DMS53 (cell line): ENCODE measurements at places on chromosomes 3 and 15.

DNA sequence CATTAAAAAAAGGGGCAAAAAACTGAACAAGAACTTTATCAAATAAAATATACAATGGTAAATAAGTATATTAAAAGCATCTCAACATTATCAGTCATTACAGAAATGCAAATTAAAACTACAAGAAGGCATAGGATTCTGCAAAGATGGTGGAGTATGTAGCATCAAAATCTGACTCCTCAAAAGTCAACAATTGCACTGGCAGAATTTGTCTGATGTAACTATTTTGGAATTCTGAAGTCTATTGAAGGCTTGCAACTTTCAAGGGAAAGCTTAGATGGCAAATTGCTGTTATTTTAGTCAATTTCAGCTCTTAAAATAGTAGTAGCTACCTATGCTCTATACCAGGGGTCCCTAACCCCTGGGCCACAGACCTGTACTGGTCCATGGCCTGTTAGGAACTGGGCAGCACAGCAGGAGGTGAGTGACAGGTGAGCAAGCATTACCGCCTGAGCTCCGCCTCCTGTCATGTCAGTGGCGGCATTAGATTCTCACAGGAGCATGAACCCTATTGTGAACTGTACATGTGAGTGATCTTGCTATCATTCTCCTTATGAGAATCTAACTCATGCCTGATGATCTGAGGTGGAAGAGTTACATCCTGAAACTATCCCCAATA is 107.6 kb downstream of the TGFBR2 start:
- no peak for DNase-seq

GRCh38 chr3:189839576-189839975 is 208.4 kb downstream of the TP63 start:
- no peak for DNase-seq

DNA sequence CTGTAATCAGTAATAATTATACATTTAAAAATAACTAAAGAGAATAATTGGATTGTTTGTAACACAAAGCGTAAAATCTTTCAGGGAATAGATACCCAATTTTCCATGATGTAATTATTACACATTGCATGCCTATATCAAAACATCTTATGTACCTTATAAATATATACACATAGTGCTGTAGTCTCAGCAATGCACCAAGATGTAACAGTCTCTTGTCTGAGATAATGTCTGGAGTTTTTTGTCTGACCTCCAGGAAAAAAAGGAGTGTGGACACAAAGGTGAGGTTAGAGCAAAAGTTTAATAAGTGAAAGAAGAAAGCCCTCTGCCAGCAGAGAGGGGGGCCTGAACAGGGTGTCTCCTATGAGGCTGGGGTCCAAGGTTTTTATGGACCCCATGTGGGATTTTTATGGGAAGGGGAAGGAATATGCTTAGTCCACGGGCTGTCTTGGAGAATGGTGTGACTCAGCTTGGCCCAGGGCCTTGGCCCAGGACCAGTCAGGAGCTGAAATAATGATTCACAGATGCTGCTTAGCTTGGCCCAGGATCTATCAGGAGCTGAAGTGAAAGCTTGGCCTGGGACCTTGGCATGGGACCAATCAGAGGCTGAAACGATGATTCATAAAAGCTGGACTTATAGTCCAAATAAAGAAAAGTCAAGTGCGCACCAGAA is 545.0 kb downstream of the ZPLD1 start:
- DNase-seq, result no peak

- no peak for DNase-seq
Measured at GRCh38 chr15:66763186-66764071, 61.4 kb downstream of the SMAD6 start.

DNA sequence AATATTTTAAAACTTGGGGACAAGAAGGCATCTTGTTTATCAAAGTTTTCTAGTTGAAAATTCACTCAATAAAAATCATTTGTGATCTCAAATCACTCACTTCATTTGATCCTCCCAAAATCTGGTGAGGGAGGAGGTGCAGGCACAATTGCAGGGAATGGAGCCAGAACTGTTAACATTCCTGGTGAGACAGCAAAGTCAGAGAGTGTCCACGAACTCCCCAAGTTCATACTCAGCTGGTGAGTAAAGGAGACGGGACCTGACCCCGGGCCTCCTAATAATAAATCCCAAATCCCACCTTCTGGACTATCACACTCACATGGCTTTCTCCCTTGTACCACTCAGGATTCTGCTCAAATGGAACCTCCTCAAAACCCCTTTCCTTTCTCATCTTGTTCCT is 252.3 kb upstream of the LRTM1 start:
- DNase-seq, result no peak

DNA sequence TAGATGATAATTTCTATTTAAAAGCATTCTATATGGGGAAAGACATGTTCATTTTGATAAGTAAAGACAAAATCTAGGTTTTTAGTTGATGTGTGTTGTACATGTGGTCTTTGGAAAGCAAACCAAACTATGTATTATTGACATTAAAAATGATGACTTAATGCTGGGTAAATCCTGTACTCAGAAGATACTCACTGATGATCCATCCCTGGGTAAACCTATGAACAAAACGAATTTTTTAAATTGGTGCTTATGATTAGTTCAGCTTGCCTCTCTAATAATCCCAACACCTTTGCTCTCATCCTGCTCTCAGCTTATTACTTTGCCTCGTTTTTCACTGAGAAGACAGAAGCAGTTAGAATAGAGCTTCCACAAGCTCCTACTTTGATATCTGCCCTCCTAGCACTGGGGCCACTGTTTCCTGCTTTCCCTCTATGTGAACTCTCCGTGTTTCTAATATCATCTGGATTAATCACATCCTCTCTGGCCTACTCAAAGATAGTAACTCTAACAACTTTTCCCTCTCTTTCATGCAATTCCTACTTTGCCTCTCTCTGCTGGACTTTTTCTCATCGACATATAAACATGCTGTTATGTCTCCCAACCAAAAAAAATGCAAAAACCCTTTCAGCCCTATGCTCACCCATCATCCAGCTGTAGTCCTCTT is 29.3 kb downstream of the RARRES1 start:
- no peak for DNase-seq

DNA sequence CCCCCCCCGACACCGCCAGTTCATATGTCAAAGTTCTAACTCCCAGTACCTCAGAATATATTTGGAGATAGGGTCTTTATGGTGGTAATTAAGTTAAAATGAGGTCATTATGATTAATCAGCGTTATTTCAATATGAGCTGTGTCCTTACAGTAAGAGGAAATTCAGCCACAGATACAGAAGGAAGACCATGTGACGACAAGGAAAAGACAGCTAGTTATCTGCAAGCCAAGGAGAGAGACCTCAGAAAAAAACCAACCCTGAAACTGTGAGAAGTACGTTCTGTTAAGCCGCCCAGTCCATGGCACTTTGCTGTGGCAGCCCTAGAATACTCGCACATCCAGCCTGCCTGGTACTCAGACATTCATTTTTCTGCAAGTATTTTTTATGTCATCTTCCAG is 62.3 kb upstream of the ARL8B start:
- DNase-seq, result no peak

DNA sequence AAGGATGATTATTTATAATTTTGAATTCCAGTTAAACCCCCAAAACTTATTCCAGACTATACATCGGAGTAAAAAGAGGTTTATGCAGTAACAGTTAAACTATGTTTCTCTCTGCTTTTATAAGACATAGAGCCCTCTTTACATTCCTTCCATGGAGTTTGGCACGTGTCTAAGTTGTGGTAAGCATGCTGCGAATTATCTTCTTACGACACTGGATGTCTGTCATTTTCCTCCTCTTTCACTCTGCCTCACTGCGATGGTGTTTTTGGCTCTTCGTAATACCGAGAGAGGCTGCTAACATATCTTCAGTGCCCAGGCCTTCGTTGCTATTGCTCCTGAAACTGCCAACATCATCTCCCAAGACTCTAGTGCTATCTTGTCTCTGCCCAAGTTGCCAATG is 83.9 kb upstream of the TGFBR2 start:
- DNase-seq, result no peak

GRCh38 chr3:16707260-16707659 is 102.0 kb upstream of the DAZL start:
- no peak for DNase-seq

GRCh38 chr15:70127770-70128413 is 30.2 kb upstream of the TLE3 start:
- no peak for DNase-seq

GRCh38 chr3:194884649-194885315 is 199.1 kb downstream of the FAM43A start:
- DNase-seq, result no peak

DNA sequence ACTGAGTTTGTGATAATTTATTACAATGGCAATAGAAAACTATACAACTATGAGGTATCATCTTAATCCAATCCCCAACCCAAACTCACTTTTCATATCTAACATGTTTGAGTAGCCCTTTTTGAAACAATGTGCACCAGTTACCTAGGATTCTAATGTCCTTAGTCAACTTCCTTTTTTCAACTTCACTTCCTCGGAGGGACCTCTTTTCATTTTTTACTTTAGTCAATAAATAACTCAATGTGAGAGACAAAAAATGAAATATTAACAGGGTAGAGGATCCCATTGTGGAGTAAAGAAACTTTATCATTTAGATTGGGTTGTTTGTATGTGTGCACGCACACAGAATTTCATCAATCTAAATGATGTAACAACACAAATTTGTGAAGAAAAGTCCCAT is 193.6 kb upstream of the LRRC3B start:
- no peak for DNase-seq

DNA sequence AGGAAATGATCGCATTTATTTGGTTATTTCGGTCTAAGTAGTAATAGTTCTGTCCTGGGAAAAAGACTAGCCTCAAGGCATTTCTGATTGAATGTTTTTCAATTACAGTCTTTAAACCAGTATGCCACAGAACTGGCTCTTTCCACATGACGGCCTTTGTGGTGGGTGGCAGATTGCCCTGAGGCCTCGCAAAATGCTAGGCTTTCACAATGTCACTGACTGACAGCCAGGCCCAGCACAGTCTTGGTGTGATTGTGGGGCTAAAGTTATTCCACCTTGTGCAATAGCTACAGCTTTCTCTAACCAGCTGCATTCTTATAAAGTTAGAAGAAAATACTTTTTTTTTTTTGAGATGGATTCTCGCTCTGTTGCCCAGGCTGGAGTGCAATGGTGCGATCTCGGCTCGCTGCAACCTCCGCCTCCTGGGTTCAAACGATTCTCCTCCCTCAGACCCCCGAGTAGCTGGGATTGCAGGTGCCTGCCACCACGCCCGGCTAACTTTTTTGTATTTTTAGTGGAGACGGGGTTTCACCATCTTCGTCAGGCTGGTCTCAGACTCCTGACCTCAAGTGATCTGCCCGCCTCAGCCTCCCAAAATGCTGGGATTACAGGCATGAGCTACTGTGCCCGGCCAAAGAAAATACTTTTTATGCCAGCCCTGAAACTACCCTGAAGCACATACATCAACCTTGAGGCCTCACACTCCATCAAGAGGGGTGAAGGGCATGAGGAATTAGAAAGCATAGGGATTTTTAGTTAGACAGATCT is 2.5 kb upstream of the ADIPOQ start:
- DNase-seq, result no peak

GRCh38 chr3:38836561-38836960 is 20.5 kb upstream of the SCN10A start:
- DNase-seq, result no peak

- DNase-seq, result no peak
Measured at GRCh38 chr3:194399166-194399565, at the start of gene GP5. TSS of gene GP5 (minus strand) at chr3:194399266. CDS start at chr3:194398282, 984 bp downstream.

- DNase-seq, result no peak
Measured at GRCh38 chr3:32337505-32337904, 54.1 kb upstream of the CMTM7 start.

GRCh38 chr3:61893840-61894566 is 332.6 kb downstream of the PTPRG start:
- DNase-seq, result no peak

- DNase-seq, result no peak
Measured at GRCh38 chr15:43893956-43894355, 67.2 kb downstream of the WDR76 start.

DNA sequence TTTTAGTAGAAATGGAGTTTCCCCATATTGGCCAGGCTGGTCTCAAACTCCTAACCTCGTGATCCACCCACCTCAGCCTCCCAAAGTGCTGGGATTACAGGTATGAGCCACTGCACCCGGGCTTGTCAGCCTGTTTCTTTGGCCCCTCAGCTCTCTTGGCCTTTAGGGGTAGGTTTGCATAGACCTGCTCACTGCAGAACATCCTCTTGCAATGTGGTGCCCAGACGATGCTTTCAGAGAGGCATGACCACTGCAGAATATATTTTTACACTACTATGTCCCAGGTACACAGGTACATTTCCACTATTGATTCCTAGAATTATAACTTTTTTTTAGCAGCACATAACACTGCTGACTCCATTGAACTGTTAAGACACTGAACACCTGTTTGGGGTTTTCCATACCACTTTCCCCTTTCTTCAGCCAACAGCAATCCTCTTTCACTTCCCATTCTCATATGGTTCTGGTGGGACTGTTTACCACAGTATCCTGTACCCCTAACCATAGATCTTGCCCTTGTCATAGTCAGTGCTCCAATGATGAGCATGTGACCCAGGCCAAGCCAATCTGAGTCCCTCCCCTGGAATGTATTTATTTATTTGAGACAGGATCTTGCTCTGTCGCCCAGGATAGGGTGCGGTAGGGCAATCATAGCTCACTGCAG is 21.1 kb downstream of the CCDC32 start:
- DNase-seq, result no peak

DNA sequence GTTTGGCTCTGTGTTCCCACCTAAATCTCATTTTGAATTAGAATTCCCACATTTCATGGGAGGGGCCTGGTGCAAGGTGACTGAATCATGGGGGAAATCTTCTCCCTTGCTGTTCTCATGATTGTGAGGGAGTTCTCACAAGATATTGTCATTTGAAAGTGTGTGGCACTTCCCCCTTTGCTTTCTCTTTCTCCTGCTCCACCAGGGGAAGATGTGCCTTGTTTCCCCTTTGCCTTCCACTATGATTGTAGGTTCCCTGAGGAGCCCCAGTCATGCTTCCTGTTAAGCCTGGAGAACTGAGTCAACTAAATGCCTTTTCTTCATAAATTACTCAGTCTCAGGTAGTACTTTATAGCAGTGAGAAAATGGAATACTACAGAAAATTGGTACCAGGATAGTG is 157.2 kb upstream of the TPRG1 start:
- no peak for DNase-seq

DNA sequence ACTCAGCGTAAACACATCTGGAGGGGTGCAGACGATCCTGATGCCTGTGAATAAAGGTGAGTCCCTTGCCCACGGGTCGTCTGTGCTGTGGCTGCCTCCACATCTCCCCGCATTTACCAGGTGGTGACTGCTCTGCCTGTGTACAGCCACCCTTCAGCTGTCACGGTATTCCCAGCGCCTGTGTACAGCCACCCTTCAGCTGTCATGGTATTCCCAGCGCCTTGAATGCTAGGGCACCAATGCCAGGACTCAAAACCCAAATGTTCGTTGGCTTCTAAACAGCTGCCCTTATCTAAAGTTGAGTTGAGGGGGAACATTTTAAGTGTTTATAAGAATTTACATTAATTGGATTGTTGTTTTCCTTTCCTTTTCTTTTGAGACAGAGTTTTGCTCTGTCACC is 27.4 kb downstream of the MAP6D1 start:
- DNase-seq, result no peak

DNA sequence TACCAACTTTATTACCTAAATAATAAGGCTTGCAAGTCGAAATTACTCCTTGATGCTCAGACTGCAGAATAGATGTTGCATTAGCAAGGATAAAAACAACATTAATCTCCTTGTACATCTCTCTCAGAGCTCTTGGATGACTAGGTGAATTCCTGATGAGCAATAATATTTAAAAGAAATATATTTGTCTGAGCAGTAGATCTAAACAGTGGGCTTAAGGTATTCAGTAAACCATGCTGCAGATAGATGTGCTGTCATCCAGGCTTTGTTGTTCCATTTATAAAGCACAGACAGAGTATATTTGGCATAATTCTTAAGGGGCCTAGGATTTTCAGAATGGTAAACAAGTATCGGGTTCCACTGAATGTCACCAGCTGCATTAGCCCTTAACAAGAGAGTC is 257.1 kb downstream of the TUSC7 start:
- DNase-seq, result peak; percentile 27
